GM10248 (cell line): ENCODE measurements at places on chromosomes 1 and 21.

- no peak for DNase-seq
Measured at GRCh38 chr1:232486454-232487207, 143.3 kb downstream of the SIPA1L2 start.

DNA sequence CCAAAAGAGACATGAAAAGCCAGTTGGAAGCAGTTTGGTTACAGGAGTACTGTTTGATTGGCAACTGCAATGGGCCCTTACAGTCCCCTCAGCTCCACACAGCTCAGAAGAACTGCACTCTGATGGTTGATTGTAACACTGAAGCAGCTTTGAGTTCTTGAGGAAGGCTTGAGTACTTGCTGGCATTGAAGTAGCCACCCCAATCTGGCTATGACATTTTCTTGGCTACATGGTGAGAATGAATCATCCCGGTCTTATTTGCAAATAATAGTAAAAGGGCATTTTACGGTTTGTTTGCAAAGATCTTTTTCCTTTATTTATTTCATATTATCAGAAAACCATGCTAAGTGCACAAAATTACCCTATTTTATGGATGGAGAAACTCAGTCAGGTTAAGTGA lies 159.7 kb upstream of the BEND5 start:
- no peak for DNase-seq

DNA sequence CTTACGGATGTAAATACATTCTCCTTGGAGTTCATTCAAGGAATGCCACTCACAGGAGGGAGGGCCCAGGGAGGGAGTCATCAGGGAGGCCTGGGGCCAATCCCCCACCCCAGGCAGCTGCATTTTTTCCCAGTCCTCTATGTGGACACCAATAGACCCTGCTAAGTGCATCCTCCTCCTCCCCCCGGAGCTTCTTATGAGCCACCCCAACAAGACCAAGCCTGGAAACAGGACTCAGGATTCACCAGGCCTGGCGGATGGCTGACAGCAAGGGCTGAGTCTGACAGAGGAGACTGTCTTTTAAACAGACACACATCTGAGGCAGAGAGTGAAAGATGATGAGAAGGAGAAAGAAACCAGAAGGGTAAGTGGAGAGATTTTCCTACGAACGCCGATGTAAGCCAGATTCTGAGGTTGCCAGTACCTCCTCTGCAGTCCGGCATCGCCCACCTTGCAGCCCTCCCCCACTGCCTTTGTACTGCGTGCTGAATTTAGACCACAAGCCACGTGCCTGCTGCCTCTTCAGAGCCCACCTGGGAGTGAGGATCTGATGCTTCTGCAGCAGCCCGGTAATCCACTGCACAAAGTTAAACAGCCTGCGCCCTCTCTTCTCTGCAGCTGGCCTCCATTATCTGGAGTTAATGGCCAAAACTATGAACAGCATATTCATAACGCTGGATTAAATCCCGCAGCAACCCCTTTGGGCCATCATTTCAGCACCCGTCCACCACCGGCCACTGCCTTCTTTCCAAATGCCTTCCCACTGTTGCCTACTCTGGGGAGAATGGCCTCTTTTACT lies 17.6 kb upstream of the SFPQ start:
- no peak for DNase-seq

DNA sequence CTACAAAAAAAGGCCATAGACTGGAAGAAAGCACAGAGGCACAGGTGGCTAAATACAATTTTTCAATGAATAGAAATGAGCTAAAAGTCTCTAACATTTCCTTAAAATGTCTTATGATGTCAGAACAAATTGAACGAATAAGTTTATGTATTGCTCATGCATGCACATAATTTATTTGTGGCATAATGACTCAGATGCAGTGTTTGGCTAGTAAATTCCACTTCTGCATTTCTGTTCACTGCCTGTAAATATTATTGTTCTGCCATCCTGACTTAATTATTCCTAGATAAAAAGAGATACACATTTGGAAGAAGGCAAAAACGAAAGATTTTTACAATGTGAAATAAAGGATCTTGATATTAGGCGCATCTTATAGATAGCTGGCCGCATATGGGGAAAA lies 26.6 kb upstream of the EXO1 start:
- no peak for DNase-seq

DNA sequence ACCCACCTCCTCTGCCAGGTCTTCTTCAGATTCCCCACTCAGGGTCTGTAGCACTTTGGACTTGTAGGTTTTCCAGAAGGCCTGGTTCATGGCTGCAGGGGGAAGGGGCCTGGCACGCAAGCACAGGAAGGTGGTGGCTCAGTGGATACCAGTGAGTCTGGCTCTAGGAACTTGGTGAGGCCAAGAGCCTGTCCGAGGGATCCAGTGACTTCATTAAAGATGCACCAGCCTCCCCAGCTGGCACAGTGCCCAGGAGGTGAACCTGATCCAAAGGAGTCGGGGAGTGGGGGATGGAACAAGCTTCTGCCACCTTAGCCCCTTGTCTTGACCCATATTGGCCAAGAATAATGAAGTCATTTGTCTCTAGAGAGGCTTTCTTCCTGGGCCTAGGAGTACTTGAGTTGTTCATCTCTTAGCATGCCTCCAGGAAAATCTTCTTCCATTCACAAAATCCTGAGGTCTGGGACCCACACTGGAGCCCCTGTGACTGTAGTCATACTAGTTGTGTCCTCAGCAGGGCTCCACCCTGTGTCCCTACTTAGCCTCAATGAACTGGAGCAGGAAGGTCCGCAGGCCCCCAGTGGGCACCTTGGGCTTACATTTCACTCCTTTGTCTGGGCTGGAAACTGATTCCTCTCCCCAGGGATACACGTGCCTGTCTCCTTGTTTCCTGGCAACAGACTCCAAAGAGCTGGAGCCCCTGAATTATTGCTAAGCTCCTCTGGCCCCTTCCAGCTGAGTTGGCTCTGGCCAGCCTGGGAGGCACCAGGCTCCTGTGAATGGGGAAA lies at the start of gene C1orf232:
Gene C1orf232 (minus strand): TSS at position 554 of the 788 bp plus-strand sequence. CDS start 464 bp downstream, at position 90.
- DNase-seq, result no peak

DNA sequence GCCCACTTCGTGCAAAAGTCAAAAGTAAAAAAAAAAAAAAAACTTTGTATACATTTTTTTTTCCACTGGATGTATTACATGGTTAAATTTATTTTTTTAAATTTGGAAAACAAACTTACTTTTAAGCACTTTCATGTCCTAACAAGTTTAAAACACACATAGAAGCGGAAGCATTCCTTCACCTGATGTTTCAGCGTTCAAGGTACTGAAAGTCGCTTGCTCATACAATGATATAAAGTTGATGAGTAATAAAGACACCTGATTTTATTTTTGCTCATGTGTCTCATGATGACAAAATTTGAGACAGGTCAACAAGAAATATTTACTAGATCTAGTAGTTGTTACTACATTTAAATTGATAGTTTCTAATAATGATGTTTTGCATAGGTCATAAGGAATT lies 35.5 kb downstream of the ADAMTS1 start:
- no peak for DNase-seq

DNA sequence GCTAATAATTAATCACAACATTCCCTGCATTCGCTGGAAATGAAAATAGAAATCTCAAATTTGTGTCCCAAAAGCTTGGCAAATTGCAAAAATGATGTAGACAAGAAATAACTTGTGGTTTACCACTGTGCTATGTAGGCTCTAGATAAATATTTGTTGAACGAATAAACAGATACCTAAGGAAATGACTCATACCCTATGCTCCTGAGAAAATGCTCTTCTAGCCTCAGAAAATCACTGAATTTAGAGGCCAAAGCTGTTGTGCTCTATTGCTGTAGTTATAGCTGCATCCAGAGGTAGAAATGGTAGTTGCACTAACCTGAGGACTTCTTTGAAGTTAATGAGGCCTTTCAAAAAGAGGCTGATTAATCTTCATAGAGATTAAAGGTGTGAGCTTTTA lies 142.0 kb upstream of the ZNHIT6 start:
- no peak for DNase-seq

DNA sequence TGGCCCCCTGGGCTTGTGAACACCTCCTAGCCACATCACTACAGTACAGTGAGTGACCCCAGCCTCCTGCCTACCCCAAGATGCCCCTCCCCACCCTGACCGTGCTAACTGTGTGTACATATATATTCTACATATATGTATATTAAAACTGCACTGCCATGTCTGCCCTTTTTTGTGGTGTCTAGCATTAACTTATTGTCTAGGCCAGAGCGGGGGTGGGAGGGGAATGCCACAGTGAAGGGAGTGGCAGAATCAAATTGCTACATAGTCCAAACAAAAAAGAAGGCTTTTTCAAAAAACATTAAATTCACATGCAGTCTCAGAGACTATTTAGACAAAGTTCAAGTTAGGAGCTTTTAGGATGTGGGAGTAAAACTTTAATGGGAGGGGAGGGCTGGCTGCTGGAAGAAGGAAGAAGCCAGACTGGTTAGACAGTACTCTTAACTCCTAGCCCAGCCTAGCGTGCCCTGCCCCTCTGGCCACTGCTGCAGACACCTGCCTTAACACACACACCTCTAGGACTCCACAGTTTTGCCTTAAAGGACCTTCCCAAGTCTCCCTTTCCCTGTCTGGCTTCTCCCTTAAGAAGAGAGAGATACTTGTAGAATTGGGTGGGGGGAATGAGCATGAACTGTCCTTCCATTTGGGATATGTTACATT lies 9.4 kb downstream of the PEA15 start:
- DNase-seq, result no peak

- no peak for DNase-seq
Measured at GRCh38 chr1:226920446-226920894, 19.6 kb upstream of the COQ8A start.

GRCh38 chr1:208047476-208047934 lies 136.6 kb upstream of the CD34 start:
- DNase-seq, result no peak
